Left lung (tissue), 14 donors: ENCODE measurements at places on chromosomes 6 and 20. TPM values are rescaled to one million over a fixed set of nuclear protein-coding genes. Genes with fewer than 3 reads are reported as not detected.

The GATA5 gene
- 2.5 TPM for total RNA-seq

The BPIFB6 gene
- total RNA-seq, result not detected

The DTD1 gene
- 14.8 TPM for total RNA-seq

The TMEM170B gene
- total RNA-seq, result 5.4 TPM

The ATAT1 gene
- total RNA-seq, result 10.6 TPM

The GRM1 gene
- total RNA-seq, result not detected

The PTCHD4 gene
- 0.55 TPM for total RNA-seq

The ZC3H12D gene
- 4.1 TPM for total RNA-seq

The HLA-DOB gene
- 1.5 TPM for total RNA-seq

The ARMH2 gene
- total RNA-seq, result 0.50 TPM

The SGK2 gene
- total RNA-seq, result 1.1 TPM

DNA sequence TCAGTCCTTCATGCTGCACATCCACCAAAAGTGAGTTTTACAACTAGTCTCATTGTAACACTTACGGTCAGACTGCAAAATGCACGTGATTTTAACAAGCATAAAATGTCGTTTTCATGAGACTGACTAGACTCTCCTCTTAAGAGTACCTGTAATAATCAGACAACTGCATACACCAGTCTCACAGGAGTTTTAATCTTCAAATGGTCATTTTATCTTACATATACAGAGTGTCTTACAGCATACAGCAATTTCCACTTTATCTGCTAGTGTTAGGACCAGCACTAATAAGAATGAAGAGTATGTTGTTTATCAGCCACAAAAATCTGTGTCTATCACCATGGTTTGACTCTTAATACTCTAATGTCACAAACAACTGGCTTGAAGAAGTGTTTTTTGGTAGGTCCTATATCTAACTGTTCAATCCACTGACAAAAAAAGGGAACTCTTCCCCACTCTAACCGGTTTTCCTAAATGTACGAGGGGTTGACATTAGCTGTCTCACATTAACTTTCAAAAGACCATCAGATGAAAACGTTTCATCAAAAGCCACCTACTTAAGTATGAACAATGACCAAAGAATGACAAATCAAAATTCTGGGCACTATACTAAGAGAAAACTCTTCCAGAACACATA is 1.5 kb upstream of the ASF1A start:
- peak; percentile 15 for DNase-seq

GRCh38 chr6:151024597-151024996 is 159.1 kb downstream of the MTHFD1L start:
- DNase-seq, result no peak

- DNase-seq, result peak; percentile 33
Measured at GRCh38 chr20:13784271-13784892, 337 bp downstream of the ESF1 start.

- no peak for DNase-seq
Measured at GRCh38 chr20:20993372-20993771, 112.8 kb downstream of the LINC00237 start.

DNA sequence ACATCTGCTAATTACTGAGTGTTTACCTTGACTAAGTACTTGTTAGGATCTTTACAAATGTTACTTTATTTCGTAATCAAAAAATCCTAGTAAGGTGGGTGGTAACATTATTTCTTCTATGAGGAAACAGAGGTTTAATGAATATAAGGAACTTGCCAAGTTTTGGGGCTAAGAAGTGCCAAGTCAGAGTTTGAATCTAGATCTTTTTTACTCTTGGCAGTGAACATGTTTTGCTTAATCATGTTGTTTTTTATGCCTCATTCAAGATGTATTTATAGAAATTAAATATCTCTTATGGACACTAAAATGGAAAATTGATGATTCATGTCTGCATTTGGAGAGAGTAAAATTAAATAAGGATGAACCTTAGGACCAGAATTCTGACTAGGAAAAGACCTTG is 393.7 kb downstream of the UTRN start:
- no peak for DNase-seq

DNA sequence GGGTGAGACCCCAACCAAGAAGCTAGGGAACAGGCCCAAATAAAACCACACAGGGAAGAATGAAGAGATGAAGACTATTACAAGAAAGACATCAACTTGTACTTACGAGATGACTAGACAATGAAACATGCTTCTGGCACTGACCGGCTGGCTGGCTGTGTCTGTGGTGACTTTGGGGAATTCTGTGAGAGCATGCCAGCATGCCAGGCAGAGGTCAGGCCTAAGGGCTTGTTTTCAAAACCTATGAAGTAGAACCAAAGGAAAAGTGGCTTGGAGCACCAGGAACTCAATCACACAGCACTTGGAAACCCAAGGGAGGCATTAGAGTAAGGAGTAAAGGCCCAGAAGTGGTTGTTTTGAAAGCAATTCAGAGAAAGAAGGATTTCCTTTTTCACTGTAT is 28.4 kb upstream of the GSTA3 start:
- DNase-seq, result no peak

GRCh38 chr20:884983-885952 is 30.9 kb downstream of the ANGPT4 start:
- DNase-seq, result peak; percentile 77

DNA sequence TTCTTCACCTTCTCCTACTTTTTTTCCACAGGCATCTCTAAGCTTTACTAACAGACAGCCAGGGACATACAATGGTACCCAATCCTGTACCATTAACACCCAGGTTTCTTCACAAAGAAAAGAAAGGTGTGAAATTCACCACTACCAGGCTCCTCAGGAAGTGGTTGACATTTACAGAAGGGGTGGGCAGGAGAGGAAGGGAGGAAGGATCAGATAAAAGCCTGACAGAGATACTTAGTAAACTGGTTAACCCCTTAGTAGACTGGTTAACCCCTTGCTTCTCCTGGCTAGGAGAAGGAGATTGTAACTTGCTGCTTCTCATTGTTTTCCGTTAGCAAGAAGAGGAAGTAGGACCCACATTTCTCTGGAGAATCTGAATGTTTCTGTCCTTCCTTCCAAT is 7.2 kb downstream of the SAMD3 start:
- no peak for DNase-seq

GRCh38 chr6:146990821-146991798 is 213.1 kb upstream of the STXBP5 start:
- DNase-seq, result no peak

- peak; percentile 52 for DNase-seq
Measured at GRCh38 chr20:45892049-45892825, 1.1 kb downstream of the CTSA start.

- DNase-seq, result no peak
Measured at GRCh38 chr20:63642527-63643247, 10.5 kb downstream of the STMN3 start.

DNA sequence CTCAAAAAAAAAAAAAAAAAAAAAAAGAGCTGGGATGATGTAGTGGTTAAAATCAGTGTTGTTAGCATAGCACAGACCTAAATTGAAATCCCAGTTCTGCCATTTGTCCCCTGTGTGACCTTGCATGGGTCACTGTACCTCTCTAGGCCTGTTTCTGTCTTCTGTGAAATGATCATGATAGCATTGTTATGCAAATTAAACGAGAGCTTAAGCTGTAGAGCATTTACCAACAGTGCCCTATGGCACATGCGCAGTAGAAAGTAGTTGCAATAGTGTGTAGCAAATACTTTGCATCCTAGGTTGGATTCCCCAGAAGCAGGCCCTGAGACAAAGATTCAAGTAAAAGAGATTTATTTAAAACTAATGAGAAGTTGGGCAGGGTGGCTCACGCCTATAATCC is 7.3 kb downstream of the PSORS1C2 start:
- DNase-seq, result no peak

GRCh38 chr6:84788689-84789088 is 24.3 kb upstream of the TBX18 start:
- no peak for DNase-seq

DNA sequence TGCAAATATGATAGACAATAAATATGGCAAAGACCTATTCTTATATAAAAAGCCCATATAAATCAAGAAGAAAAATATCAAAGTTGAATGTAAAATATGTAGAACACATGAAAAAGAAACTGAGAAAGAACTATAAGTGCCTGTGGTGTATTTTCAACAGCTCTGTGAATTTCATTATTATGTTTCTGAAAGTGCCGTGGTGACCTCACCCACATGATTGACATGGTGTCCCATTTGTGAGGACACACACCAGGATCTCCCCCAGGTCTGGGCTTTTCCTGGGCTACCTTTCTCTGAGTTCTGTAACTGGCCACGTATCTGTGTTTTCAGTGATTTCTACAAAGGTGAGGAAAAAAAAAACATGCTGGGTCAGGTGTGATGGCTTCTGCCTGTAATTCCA is 86.7 kb downstream of the BMP6 start:
- no peak for DNase-seq

- DNase-seq, result no peak
Measured at GRCh38 chr20:45372241-45372640, 5.9 kb downstream of the TP53TG5 start.

- DNase-seq, result no peak
Measured at GRCh38 chr6:125766641-125767040, 17.2 kb downstream of the HEY2 start.

GRCh38 chr6:99743647-99744046 is 137.0 kb downstream of the PRDM13 start:
- no peak for DNase-seq

DNA sequence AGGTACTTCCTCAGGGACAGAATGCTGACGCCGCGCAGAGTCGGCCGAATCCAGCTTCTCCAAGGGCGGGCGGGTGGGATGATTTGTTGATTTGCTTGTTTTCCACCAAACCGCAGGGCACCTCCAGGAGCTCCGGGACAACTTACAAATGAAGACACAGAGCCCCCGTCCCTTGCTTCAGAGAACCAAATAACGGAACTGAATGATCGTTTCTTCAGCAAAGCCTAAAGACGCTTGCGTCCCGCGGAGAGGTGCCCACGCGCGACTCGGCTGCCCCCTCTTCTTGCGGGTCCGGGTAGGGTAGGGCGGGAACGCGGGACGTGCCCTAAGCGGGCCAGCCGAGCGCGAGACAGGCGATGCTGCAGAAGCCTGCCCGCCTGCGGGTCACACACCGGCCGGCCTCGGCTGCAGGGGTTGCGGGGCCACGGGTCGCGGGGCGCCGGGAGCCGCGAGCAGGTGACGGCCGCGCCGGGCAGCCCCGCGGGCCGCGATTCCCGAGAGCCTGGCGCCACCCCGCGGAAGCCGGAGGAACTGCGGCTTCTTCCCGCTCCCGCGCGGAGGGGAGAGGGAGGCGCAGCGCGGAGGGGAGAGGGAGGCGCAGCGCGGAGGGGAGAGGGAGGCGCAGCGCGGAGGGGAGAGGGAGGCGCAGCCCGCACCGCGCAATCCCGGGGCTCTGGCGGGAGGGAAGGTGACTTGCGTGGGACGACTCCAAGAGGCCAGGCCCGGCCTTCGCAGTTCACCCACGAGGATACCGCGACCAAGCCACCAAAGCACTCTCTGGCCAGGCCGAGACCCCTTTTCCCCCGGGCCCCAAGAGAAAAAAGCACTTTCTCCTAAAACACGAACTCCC is 7.7 kb upstream of the FOXF2 start:
- DNase-seq, result peak; percentile 67

DNA sequence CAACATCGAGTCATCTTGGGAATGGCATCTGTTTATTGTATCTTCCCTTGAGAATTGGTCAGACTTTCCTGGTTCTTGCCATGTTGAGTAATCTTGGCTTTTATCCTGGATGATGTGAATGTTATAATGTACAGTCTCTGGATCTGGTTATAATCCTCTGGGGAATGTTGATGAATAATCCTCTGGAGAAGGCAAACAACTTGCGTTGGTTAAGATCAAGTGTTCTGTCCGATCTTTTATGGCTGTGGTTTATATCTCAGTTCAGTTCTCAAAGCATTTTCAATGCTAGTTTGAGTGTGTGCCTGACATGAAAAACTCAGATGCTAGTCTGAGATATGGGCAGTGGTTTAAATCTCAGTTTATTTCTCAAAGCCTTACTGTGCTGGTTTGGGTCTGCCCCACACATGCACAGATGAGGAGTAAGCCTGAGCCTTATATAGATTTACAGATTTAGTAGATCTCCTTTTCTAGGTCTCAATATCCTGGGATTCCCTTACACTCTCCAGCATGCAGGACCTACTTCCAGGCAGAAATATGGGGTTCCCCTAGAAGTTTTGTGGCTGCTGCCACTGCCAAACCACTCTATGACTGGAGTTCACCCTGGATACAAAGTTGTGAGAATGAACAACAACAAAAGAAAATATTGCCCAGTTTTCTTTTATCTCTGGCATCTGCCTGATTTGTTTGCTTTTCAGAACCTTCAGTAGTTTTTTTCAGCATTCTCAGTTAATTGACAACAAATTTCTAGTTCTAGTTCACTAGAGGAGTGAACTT is 191.8 kb upstream of the MAN1A1 start:
- DNase-seq, result no peak

DNA sequence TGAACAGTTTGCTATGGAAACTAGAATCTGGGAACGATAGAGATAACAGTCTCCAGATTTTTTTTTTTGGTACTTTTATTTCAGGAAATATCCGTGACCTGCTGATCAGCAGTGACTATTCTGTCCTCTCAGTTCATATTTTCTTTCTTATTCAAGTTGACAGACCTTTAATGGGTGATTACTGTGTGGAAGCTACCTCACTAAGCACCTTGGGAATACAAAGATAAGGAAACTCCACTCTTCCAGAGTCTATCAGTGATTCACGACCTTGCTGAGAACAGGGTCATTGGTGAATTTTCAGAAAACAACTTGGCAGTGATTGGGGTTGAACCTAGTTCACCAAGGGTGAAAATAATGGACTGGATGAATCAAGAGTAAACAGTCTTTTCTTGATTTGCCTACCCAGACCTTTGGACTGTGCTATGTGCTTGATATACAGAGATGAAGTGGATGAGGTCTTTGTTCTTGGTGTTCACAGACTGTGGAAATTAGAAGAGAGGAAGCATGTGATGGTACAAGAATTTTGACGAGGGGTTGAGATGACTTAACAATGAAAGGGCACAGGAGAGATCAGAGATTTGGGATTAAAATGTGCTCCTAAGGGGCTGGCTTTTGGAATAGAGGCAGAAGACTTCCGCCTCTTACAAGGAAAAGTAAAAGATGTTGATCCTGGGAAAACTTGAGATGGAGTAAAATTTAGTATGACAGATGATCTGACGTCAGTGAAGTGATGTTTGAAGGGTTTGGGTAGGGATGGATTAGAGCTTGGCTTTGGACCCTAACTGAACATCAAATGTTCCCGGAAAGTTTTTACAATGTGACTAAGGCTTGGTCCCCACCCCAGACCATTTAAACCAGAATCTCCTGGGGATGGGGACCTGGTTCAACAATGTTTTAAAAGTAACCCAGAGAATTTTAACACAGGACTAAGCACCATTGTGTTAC is 1.2 kb downstream of the KAT14 start:
- no peak for DNase-seq

- DNase-seq, result no peak
Measured at GRCh38 chr20:19992996-19993908, 23.9 kb upstream of the NAA20 start.
